CD8-positive, alpha-beta memory T cell (primary cell): ENCODE measurements at places on chromosomes 1 and 21.

GRCh38 chr1:28976248-28976647 lies 61.9 kb downstream of the EPB41 start:
- DNase-seq: no peak

DNA sequence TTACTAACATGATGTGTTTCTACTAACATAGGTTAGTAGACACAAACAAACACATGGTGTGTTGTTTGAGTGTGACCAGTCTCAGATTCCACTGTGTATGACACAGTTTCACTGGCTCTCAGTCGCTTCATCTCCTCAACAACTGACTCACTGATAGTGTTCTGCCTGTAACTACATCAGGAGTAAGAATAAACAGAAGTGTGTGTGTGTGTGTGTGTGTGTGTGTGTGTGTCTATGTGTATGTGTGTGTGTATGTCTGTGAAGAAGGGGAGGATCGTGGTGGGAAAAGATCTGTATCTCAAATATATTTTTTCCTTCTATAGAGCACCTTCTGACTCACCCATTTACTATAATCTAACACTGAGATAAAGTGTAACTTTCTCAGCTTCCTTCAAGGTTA lies 391.0 kb downstream of the PTPRC start:
- DNase-seq: no peak

GRCh38 chr1:62682531-62682930 lies 5.7 kb downstream of the DOCK7 start:
- DNase-seq: no peak

DNA sequence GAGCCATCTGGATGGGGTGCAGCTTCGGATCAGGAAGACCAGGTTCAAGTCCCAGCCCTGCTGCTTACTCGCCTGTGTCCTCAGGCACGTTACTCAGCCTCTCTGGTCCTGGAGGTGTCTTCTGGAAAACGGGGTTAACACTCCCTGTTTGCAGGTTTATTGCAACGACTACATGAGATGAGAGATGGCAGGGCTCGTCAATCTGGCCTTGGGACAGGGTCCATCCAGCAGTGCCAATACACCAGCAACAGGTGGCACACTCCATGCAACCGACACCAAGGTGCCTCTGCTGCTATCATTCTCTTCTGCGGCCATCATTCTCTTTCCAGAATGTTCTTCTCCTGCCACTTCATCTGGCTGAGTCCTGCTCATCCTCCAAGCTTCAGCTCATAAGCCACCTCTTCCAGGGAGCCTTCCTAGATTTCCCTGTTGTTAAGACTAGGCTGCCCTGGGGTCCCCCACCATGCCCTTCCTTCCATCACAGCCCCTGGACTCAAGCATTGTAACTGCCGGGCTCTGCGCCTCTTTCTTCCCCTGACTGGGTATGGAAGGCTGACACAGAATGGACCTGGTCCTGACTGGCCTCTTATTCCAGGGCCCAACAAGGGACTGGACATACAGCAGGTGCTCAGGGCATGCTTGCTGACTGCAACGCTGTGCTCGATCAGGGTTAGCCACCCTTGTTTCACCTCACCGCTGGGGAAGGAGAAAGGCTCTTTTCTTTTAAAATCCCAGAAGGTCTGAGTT lies 87.4 kb downstream of the DMRTB1 start:
- DNase-seq: no peak

GRCh38 chr1:203799971-203800370 lies 4.5 kb downstream of the ZBED6 start:
- no peak for DNase-seq

GRCh38 chr21:32753818-32754585 lies 17.6 kb downstream of the PAXBP1 start:
- no peak for DNase-seq

DNA sequence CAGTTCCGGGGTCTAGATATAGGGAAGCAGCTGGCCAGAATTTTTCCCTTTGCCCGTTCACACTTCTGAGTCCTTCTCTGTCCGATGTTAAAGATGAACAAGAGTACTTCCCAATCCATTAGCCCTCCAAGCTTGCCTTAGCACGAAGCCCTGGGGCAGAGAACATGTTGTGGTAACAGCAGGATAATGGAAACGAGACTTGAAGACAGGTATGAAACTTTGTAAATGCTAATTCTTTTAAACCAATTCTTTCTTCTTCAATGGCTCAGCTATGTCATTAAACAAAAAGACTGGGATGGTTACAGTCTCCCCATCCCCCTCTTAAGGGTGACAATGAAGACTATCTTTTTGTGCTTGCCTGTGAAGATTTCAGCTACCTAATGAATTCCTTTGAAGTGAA lies 218.5 kb downstream of the PLA2G4A start:
- no peak for DNase-seq

- peak; percentile 19 for DNase-seq
Measured at GRCh38 chr21:45136927-45137611, 62.7 kb downstream of the ADARB1 start.

DNA sequence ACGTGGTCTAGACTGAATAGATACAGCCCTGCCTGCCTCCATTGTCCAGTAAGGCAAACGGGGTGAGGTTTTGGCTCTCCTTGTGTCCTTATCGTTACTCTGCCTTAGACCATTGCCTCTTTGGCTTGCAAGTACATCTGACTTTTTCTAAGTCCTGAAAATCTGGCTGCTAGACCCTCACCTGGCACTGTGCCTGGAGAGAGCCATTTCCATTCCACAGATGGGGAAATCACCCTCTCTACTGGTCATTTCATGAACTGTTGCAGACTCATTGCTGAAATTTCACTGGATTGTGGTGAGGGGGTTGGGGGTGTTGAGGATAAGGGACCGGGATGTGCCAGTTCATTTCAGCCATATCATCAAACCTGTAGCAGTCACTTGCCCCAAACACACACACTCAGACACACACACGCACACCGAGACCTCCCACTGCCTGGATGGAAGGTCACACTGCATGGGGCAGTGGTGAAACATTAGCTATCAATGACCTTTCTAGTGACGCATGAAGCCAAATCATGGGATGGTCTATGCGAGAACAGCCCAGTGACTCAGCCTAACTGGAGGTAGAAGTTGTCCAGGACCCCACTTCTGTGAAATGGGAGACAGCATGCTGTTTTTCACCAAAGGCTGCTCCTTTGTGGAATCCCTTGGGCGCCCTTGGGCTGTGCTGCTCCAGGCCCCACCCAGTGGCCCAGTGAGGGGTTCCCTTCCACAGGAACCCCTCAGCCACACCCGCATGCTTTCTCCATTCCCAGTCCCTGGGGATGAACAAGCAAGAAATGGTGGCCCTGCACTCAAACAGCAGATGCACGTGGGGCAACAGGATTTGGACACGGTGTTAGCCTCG lies 34.9 kb upstream of the VASH2 start:
- no peak for DNase-seq

- DNase-seq: no peak
Measured at GRCh38 chr1:197065559-197065958, 1.5 kb downstream of the F13B start.

DNA sequence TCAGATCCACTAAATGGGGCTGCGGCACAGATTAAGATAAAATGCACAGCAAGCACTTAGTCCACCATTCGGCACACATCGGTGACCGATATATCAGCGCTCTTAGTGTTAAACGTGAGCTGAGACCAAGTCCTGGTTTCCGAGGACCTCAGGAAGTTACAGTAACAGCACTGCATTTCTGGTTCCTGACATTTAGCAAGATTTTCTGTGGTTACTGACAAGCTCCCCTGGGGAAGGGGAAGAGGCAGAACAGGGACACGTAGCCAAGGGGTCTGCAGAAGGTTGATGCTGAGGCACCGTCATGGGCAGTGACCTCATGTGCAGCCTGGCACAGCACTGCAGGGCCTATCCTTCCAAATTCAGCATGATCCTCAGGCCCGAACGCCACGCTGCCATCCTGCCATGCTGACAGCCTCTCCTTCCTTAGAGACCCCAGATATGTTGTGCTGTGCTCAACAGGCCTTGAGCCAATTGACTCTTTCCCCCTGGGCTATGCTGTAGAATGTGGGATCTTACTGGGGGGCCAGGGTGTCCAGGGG lies 13.4 kb upstream of the PEF1 start:
- DNase-seq: no peak
